ENCODE measurements at places on chromosomes 2 and 18. TPM values are rescaled to one million over a fixed set of nuclear protein-coding genes. Genes with fewer than 3 reads are reported as not detected.

DNA sequence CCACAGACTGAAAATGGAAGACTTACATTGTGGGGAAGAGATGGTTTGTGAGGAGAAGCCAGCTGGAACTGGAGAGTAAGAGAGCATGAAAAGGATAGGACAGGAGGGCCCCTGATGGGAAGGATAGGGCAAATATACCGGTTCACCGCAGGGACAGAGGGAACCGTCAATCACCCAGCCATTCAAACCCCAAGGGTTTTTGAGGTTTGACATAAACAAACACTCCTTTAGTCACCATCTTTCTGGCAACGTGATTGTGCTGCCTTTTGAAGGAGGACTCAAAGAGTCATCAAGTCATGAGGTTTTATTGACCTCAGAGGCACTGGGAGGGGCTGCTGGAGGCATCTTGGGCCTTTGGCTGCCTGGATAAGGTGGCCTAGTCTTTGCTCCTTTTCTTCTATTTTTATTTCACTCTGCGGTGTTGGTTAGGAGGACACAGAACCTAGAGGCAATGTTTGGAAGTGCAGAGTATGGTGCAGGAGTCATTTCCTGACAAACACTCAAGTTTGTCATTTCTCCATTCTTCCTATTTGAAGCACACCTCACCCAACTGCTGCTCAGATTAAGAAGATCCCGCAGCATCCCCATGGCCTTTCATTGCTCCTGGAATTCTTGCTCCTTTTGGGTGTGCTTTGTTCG, 487.3 kb upstream of the SPRED2 start:
- DNase-seq = no peak

TEX44 gene
- total RNA-seq = not detected

ATP8B1 gene
- 125 TPM for total RNA-seq

DNA sequence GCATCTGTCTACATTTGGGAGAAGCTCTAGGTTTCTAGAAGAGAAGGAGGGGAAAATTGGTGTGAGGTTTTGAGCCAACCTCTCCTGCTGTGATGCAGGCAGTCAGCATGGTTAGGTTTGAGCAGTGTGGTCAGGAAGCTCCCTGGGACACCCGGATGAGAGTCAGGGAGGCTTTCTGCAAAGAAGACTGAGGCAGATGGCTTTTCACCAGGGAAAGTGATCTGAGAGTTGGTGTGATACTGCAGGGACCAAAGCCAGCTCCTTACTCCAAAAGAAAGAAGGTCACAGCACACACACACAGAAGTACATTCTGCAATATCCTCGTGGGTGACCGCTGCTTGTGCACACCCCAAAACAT, 75.8 kb upstream of the BCL11A start:
- no peak for DNase-seq

Data from mucosa of gallbladder (tissue), 1 donor.